ENCODE measurements at places on chromosomes 12 and 14.

GRCh38 chr12:30858471-30858870, 68.1 kb upstream of the TSPAN11 start:
- no peak for DNase-seq

DNA sequence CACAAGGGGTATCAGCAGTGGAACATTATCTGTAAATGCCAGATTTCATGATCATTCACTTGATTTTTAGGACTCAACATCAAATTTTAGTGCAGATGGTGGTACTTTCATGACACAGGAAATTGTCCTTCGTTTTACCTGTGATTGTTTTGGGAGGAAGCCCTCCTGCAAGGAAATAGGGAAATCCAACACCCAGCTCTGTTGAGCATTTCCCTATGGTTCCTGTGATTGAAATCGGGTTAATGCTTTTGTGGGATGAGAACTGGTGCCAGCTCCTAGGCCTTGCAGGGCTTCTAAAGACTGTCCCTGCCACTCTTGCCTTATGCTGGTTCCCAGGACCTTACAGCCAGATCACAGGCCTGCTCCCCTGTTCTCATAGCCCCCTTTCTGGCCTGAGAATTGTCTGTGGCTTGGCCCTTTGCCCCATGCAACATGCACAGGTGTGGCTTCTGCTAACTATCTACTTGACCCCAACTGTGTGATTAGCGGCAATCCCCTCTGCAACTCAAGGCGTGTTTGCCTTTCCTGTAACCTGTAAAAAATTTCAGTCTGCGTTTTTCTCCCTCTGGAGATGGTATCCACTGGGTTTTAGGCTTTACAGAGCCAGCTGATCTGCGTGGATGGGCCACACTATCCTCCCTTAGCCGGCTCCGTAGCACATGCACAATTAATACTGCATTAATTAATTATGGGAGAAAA, 112.5 kb downstream of the ETV6 start:
- DNase-seq, result no peak

GRCh38 chr14:79383031-79383430, 828.3 kb downstream of the DIO2 start:
- no peak for DNase-seq

- no peak for DNase-seq
These were observed 4.4 kb upstream of the MARK3 start for GRCh38 chr14:103380719-103381377.

- no peak for DNase-seq
These were observed 83.3 kb downstream of the DAAM1 start for GRCh38 chr14:59271734-59272133.
